ENCODE measurements at places on chromosomes 2 and 18.

DNA sequence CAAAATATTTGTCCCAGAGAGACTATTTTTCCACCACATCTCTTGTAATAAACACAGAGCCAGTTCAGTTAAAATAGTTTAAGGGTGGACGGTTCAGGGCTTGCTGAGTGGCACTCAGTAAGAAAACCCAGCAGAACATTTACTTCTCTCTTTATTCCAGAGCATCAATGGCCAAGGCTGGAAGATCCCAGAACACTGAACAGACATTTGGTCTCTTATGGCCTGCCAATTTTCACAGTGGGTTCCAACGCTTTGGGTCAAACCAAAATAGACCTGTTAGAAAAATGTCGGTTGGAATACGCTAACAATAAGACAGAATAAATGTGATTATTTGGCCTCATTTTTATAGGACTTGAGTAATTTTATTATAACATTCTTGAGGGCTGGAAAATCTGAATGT is 580.3 kb upstream of the TMEFF2 start:
- no peak for DNase-seq

DNA sequence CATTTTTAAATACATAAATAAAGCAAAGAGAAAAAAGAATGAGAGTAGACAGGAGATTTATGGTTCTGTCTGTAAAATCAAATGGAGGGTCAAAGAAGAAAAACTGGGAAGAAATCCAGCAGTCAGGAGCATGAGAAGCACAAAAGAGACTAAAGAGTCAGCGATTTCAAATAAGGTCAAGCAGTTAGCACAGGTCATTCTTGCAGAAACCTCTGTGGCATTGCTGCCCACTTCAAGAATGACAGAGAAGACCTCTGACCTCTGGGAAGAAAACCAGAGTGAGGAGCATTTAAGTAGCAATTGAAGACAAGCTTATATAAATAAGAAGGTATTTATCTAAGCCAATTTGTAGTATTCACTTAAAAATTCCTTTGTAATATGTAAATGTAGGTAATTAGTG is 172.0 kb upstream of the SPOPL start:
- no peak for DNase-seq

DNA sequence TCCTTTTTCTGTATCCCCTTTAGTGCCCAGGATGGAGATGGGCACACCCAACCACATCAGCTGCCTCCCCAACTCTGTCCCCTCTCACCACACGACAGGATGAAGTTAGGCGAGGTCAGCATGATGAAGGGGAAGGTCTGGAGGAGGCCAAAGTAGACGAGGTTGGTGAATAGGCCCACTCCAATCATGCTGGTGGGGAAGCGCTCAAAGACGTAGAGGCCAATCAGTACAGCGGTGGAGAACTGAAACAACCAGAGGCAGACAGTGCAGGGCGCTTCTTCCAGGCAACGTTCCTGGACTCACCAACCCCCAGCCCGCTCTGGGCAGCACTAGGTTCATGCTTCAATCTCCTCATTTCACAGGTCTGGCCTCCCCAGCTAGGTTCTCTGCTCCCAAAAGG is 2.9 kb downstream of the TEX261 start:
- no peak for DNase-seq

DNA sequence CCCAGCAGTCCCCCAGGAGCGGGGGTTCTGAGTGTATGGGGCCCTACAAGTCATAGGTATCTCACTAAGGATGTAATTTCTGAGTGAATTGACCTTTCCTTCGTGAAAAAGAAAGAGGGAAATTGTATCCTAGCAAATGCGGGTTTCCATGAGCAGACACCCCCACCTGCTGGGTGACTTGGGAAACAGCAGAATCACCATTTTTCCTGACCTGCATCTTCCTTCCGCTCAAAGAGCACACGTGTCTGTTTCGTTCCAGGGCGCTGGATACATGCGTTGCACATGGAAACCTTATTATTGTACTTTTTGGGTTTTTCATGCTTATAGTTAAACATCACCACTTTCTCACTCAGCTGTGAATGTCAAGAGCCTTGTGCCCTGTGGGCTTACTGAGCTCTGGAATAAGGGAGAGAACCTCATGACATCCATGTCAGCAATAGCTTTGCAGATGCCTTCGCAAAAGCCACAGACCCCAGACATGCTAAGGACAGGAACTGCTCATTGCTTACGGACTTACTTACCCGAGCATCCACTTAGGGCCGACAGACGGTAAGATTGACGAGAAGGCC is 132.8 kb downstream of the TPO start:
- peak; percentile 28 for DNase-seq

DNA sequence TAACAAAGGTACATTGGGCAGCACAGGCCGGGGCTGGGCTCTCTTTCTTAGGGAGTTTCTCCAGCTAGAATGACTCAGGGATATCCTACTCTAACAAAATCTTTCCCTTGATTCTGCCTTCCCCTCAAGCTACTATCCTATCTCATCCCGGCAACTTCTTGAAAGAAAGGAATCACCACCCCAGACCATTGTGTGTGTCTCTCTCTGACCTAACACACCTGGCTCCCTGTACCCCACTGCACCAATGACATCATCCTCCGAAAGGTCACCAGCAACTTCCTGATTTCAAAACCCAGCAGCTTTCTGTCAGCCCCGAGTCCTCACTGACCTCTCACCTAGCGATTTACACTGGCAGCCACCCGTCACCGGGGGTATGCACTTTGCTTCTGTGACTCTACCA is 72.1 kb upstream of the MAP4K4 start:
- DNase-seq: no peak

All from stimulated activated CD4-positive, alpha-beta T cell treated with anti-CD3 and anti-CD28 coated beads, Interleukin-4, amount 100 ng/mL, for 24 hours (primary cell).